Inflammatory macrophage (primary cell): ENCODE measurements at places on chromosomes 1 and 21.

DNA sequence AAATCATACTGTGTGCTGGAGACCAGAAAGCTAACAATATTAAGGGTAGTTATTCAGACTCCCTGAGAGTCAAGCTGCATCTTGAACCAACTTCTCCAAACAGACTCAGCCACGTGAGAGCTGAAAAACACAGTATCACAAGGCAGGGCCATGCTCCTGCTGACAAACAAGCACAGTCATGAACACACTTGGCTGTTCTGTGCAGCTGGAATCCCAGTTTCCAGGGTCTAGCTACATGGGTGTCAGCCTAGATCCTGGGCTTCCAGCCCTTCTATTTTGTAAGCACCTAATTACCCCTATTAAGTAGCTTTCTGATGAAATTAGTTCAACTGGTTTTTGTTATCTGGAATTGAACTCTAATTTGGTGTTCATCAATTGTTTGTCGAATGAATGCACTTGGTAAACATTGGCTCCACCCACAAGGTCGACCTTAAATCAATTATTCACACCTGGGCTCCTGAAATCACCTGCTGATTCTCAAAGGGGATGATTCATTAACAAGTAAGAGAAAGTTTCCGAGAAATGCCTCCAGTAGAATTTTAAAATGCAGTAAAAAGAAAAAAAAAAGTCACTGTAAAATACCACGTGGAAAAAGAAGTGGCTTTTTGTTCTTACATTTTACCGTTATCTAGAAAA lies 179.3 kb downstream of the ZC3H11B start:
- no peak for DNase-seq

- no peak for DNase-seq
Observed at GRCh38 chr21:42307106-42307505, 8.1 kb downstream of the TFF3 start.

DNA sequence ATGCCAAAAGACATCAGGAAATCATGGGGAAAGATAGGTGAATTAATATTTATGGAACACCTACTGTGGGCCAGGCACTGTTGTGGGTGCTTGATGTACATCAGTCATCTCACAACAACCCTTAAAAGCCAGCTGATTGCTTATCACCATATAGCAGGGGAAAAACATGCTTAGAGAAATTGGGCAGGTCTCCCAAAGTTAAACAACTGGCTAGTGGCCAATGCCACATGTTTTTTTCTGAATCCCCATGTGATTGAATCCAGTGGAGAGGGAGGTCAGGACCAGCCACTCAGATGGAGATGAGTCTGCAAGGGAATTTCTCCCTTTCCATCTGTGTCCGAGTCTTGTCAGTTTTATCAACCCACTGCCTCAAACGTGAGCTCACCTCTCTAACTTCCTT lies 33.5 kb downstream of the UTP25 start:
- DNase-seq, result no peak

GRCh38 chr1:234730770-234731568 lies 121.0 kb upstream of the IRF2BP2 start:
- DNase-seq, result peak; percentile 36

DNA sequence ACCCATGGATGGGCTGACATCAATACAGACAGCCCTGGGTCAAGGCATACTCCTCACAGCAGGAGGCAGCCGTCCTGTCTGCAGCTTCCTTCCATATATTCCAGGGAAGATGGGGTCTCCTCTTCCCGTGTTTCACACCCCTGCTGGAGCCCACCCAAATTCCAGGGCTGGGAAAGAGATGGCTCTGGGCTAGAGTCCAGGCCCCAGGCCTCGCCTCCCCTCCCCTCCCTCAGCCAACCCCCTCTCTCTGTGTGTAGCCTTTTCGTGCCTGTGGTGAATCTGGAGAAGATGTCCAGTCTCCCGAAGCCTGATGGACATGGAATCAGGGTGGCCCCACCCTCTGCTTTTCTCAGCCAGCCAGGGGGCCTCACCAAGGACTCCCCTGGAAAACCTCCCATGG lies 3.6 kb downstream of the ATXN7L2 start:
- DNase-seq, result no peak

DNA sequence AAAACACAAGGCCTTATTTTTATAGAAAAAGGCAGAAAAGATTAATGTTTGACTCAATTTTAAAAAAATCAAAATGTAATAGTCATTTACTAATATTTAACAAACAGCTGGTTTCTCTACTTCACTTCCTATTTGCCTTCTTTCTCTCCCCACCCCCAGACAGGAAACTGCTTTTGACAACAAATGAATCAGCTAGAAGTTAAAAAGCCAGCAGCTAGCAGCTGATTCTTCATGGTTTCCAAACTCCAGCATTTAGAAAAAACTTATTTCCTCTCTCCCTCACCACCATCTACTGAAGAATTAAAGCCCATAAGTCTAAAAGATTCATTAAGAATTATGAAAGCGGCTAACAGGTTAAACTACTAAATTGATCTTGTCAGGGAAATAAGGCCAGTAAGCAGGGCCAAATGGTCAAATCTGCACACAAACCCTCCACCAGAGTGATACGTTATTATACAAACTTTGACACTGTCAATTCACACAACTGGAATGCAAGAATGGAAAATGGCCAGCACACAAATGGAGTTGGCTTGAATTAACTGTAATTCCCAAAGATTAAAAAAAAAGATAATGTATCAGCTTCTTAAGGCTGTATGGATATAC lies 4.0 kb downstream of the WDR26 start:
- DNase-seq, result peak; percentile 79

- no peak for DNase-seq
Observed at GRCh38 chr1:152179566-152179965, 20.5 kb upstream of the RPTN start.

GRCh38 chr21:39954570-39954969 lies 87.3 kb downstream of the PCP4 start:
- DNase-seq, result no peak

DNA sequence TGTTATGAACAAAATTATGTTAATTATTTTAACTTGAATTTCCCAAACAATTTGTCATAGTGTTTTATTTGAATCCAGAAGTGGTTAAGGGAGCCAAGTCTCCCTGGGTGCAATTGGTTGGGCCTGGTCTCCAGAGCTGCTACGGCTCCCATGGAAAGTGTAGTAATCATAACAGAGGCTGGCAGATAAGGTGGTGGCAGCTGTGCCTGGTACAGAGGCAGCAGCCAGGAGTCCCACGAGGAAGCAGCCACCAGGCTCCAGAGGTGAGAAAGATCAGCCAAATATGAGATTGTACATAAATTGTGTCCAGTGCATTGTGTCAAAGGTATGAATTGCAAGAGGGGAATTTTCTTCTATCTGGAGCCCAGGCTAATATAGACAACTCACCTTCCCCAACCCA lies 368.9 kb upstream of the PTBP2 start:
- DNase-seq, result no peak

- DNase-seq, result no peak
Observed at GRCh38 chr1:200399860-200400259, 10.0 kb downstream of the ZNF281 start.

DNA sequence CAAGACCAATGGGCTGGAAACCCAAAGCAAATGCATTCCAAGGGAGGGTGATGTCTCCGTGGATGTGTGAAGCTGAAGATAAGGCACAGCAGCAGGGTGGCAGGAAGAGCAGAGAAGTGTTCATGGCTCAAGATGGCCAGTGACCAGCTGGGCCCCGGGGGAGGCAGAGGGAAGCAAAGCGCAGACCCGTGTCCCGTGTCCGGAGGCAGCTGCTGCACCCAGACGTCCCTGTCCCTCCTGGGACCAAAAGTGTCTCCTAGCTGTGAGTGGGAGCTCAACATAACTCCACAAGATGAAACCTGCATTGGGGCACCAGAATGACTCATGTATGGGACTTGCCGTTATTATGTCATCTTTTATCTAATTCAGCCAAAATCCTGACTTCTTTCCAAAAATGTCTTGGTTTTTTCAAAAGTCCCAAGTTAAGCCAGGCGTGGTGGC lies 118.2 kb downstream of the RIPK4 start:
- DNase-seq, result no peak
